ENCODE measurements at places on chromosomes 1 and 21.

- DNase-seq = no peak
These were observed 253 bp downstream of the RAP1GAP start for GRCh38 chr1:21668951-21669257.

GRCh38 chr1:167994560-167994959 lies 57.7 kb upstream of the MPC2 start:
- no peak for DNase-seq

GRCh38 chr1:106787520-106787919 lies 269.0 kb upstream of the PRMT6 start:
- DNase-seq = no peak

GRCh38 chr1:63790989-63791388 lies 17.2 kb downstream of the ROR1 start:
- no peak for DNase-seq

DNA sequence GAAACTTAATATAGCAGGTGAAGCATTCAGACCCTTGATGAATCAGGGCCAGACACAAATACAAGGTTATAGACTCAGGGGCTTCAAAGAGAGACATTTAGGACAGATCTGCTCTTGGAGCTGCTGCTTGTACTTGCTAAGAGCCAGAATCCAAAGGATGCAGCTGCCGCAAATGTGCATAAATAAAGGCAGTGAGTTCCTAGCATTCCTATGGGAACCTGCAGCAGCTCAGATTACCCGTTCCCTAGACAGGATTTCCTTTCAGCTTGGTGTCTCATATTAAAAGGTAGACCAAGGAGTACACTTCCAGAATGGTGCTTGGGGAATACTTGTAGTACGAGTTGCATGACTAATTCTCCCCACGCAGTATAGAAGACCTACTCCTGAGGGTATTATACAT lies 9.7 kb upstream of the LRRC53 start:
- DNase-seq = peak; percentile 15

DNA sequence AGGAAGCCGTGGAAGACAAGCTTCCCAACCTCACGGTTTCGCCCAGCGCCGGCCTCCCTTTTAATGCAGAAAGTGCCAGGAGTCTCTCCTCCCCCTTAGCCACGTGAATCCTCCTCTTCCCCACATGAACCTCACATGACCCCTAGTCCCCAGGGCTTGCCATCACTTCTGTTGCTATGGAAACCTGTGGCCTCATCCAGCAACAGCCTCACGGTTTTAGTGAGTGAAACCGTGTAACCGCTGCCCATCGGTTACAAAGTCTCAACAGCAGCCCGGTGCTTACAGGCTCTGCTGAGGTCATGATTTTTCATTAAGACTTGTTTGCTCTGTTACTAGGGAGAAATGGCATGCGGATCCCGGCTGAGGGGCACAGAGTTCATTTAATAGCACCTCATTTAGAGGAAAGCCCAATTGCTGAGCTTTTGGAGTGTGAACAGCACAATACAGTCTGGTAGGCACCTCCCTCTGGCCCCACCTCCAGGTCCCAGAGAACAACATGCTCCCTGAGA lies 143.2 kb upstream of the BACE2 start:
- no peak for DNase-seq

DNA sequence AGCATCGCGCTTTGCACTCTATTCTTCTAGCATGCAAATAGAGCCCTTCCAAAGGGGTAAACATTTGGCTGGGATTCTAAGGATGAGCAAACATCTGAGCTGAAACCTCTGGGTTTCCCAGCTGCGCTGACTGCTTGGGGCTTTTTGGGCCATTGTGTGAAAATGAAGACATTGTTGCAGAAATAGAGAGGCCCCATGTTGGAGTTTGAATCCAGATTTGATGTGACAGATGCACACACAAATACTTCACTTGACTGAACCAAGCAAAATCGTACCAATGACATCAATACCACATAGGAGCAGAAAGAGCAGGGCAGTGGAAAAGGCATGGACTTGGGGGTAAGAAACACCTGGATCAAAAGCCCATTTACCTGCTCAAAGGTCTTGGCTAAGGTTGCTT lies 144.6 kb upstream of the HMGB4 start:
- no peak for DNase-seq

DNA sequence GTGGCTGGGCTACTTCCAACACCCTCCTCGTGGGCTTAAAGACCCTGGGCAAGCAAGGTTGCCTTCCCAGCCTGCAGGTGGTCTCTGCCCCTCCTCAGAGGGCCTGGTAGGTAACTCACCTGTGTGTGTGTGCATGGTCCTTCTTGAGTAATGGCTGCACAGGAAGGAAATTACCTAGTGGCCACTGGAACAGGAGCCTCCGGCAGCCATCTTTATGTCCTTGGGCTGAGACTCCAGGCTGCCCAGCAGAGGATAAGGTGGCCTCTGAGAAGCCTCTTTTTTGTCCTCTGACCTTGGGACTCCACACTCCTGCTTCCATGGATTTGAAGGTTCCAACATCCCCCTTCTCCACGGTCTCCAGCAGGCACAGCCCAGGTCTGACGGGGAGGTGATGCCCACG lies 20.0 kb downstream of the DRAXIN start:
- DNase-seq = no peak

DNA sequence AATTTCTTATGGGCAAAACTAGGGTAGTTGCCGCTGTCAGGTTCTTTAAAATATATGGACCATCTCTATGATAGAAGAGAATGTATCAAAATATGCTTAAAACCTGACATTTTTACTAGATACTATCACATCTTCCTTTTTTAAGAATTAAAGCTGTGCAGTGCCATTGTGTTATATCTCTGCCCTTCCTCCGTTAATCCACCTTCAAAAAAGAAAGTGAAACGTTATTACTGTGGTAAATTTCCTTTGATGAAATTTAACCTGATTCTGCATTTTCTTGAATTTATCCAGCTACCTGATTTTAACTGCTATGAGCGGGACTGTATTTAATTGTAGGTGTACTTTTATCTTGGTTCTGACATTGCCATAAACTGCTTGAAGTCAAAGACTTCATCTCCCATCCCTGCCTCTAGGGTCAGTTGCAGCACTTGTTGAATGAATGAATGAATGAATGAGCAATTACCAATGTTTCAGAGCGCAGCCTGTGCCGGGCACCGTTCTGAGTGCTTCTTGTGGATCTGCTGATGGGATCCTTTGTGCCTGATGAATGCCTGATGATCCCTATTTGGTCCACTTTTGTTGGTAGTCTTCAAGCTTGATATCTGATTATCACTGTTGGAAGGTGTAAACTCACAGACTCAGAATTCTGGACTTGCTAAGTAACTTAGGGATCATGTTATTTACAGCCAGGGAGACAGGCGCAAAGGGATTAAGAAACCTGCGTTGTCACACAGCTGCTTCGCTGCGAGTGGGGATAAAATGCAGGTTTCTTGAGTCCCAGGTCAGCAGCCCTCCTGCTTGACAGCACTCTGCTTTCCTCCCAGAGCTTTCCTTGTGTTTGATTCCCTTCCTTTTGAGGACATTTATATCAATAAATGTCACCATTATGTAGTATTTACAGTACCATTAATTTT lies 30.1 kb downstream of the SMYD2 start:
- DNase-seq = no peak

GRCh38 chr21:42375506-42375905 lies 9.2 kb upstream of the TFF1 start:
- no peak for DNase-seq

GRCh38 chr1:53432611-53433010 lies 26.6 kb upstream of the DMRTB1 start:
- no peak for DNase-seq

- peak; percentile 58 for DNase-seq
These were observed 38.5 kb upstream of the TRAPPC10 start for GRCh38 chr21:43973634-43973955.

- DNase-seq = peak; percentile 99
These were observed 13.2 kb downstream of the AGRN start for GRCh38 chr1:1033009-1033587.

- DNase-seq = no peak
These were observed 935 bp upstream of the COG2 start for GRCh38 chr1:230641346-230641745.

DNA sequence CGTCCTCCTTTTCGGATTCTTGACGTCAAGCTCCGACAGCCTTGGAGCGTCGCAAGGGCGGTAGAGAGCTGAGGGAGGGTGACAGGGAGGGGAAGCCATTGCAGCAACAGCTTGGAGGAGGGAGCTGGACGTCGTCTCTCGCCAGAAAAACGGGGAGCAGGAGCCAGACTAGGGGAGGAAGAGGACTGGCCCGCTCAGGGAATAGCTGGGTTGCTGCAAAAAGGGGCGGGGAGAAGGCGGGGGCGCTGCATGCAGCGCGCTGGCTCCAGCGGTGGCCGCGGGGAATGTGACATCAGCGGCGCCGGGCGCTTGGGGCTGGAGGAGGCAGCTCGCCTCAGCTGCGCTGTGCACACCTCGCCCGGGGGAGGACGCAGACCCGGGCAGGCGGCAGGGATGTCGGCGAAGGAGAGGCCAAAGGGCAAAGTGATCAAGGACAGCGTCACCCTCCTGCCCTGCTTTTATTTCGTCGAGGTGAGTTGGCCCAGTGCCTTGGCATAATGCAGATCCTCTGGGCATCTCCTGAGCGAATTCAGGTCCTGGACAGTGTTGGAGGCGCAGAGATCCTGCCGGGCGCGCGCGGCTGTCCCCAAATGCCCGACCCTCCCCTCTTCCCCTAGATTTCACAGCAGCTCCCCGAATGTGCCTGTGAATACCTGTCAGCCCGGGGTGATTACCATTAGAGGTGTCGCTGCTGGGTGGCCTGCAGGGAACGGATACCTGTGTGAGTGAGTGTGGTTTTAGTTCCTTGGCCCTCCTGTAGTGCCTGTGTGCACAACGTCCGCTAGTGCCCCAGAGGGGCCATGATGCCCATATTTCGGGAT lies at the start of gene PLPPR4:
Gene PLPPR4, plus strand, starts transcription at position 292 of the 821 bp plus-strand sequence. Its CDS starts 102 bp downstream, at position 394.
- DNase-seq = peak; percentile 78

DNA sequence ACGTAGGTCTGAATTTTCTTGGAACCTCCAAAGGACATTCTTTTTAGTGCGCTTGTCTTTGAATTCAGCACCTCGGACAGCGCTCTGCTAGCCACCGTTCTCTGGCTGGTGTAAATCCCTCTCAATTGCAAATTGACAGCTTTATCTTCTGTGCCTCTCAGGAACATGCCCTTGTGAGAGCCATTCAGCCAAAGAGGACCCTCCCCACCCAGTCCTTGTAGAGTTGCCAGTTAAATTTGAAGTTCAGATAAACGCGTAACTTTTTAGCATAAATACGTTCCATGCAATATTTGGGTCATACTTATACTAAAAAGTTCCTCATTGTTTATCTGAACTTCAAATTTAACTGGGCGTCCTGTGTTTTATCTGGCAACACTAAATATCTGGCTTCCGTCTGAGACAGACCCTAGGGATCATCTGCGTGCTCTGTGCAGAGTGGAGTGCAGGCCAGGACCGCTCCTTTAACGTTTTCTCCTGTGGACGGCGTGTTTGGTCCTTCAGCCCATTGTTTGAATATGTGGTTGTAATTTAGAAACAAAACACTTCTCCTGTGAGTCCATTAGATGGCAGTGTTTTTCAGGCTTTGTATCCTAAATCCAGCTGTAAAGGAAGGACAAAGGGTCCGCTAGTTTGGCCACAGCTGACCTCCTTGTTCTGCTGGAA lies 7.0 kb downstream of the KCNAB2 start:
- peak; percentile 91 for DNase-seq

GRCh38 chr1:47727697-47728085 lies 269.5 kb downstream of the TRABD2B start:
- DNase-seq = no peak

- DNase-seq = no peak
These were observed 37.1 kb upstream of the DOCK7 start for GRCh38 chr1:62725255-62725654.

DNA sequence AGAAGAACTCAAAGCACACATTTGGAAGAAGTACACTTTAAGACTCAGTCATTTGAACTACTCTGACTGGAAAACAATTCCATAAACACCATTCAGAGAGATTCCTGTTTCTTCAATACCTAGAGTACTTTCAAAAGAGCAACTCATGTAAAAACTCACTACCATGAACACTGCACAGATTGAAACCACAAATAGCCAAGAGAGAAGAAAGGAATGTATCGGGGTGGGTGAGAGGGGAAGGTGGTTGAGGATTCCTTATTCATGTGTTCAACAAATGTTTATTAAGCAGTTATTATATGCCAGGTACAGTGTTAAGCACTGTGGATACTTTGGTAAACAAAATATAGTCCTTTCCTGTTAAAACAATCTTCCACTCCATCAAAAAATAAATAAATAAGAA lies 64.7 kb downstream of the NRIP1 start:
- DNase-seq = no peak

DNA sequence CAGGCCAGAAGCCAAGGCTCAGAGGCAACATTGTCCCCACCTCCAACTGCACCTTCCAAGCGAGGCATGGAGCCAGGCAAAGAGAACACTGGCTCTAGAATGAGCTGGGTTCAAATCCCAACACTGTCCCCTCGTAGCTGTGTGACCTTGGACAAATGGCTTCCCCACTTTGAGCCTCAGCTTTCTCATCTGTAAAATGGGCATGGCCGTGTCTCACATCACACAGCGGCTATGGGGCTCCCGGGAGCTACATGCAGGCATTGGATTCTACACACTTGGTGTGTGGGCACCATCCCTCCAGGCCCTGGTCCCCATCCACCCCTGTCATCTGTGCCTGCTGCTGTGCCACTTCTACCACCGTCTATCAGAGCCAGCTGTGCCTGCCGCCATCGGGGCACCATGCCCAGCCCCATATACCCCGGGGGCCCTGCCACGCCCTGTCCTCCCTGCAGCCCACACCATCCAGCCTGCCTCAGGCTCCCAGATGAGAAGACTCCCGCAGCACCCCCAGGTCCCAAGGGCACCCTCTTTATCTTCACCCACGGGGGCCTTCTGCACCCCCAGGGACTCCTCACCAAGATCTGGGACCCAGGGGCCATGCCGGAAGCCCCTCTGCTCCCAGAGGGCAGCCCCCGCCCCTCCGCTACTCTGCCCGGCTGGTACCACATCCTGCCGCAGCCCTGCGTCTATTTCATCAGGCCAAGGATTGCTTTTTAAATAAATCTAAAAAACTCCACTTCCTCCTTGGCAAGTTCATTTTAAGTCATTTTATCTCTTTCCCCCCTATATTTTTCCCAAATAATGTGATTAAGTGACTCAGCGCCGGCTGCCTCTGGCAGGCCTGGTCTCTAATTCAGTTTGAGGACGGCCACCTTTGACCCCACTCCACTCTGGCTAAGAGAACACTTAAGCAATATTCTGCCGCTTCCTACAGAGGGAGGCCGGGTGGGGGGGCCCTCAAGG lies 107.8 kb upstream of the TARDBP start:
- peak; percentile 56 for DNase-seq

DNA sequence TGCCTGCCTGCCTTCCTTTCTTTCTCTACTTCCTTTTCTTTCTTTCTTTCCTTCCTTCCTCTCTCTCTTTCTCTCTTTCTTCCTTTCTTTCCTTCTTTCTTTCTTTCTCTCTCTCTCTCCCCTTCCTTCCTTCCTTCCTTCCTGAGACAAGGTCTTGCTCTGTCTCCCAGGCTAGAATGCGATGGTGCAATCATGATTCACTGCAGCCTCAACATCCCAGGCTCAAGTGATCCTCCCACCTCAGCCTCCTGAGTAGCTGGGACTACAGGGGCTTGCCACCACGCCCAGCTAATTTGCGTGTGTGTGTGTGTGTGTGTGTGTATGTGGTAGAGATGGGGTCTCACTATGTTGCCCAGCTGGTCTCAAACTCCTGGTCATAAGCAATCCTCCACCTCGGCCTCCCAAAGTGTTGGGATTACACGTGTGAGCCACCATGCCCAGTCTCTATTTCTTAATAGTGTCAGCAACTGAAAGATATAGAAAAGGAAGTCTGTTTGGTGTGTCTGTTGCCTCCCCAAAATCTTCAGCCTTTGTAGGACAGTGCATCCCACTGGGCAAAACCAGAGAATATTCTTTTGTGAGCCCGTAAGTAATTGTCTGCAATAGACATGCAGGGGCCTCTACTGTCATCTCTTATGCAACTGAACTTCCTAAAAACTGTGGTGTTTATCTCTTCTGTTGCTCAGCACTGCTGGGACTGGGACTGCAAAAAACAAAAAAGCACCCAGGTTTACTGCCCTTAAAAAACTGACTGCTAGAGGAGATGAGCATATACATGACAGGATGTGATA lies 20.9 kb upstream of the RAB4A start:
- no peak for DNase-seq

Data from H7 (cell line).